ENCODE measurements at places on chromosomes 11 and 22.
A peak's percentile ranks its signal among the peaks of the same experiment; 100 is the strongest.

DNA sequence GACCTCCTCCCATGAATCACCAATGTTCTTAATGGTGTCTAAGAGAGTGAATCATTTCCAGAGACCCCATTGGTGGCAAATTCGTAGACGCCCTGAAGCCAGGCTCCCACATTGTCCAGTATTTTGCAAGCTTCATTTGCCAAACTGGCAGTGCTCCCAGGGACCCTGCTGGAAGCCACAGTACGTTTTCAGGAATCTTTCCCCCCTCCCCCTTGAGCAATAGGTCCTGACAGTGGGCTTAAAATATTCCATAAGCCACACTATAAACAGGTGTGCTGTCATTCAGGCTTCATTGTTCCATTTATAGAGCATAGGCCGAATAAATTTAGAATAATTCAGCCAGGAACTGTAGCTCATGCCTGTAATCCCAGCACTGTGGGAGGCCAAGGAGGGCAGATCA, 125.3 kb downstream of the MORC2 start:
- no peak for DNase-seq

DNA sequence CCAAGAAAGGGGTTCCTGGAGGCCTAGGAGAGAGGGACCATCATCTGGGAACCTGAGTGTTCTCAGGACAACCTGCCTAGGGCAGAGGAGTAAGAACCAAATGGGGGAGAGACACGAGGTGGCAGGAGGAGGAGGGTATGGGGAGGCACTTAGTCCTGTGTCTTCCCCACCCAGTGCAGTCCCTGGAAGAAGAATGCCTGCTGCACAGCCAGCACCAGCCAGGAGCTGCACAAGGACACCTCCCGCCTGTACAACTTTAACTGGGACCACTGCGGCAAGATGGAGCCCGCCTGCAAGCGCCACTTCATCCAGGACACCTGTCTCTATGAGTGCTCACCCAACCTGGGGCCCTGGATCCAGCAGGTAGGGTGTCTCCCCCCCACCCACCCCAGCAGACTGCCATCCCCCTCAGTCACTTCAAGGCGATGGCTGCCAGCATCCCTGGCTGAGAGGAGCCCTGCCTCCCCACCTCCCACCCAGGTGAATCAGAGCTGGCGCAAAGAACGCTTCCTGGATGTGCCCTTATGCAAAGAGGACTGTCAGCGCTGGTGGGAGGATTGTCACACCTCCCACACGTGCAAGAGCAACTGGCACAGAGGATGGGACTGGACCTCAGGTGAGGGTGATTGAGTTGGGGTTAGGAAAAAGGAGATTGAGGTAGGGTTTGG, 3.7 kb upstream of the INPPL1 start:
- no peak for DNase-seq

- no peak for DNase-seq
Observed at GRCh38 chr11:76880314-76880713, 19.6 kb downstream of the ACER3 start.

DNA sequence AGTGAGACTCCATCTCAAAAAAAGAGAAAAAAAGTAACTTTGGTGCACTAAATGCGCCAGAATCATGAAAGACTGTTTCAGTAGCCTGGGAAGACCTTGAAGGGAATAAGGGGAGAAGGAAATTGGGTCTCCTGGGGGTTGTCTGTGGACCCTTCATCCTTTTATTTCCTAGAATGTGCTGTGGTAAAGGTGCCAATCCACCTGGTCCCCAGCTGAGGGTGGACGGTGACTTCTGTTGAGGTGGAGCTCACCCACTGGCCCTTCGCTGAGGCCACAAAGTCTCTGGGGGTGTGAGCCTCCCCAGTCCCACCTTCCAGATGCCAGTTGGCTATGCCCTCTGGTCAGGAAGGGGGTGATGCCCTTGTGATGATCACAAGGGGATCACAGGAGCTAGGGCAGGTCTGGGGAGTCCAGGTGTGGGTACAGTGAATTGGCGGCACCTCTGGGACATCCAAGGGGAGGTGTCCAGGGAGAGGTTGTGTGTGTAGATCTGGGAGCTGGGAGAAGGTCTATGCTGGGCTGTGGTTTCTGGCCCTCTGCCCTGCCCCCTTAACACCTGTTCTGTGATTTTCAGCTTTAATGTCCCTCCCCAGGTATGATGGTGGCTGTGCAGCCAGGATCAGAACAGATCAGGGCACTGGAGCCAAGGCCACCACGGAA, 34.2 kb upstream of the LMO1 start:
- DNase-seq, result no peak

- DNase-seq, result no peak
Observed at GRCh38 chr11:117633976-117634755, 162.8 kb downstream of the DSCAML1 start.

- DNase-seq, result no peak
Observed at GRCh38 chr11:24375351-24375750, 121.5 kb upstream of the LUZP2 start.

- no peak for DNase-seq
Observed at GRCh38 chr11:114060392-114061047, 1.0 kb downstream of the ZBTB16 start.

- no peak for DNase-seq
Observed at GRCh38 chr11:24738972-24739371, 242.1 kb downstream of the LUZP2 start.

- DNase-seq, result no peak
Observed at GRCh38 chr22:37283393-37283937, 1.2 kb downstream of the CYTH4 start.

- DNase-seq, result peak; percentile 53
Observed at GRCh38 chr11:65438257-65439151, 15.9 kb downstream of the NEAT1 start.

DNA sequence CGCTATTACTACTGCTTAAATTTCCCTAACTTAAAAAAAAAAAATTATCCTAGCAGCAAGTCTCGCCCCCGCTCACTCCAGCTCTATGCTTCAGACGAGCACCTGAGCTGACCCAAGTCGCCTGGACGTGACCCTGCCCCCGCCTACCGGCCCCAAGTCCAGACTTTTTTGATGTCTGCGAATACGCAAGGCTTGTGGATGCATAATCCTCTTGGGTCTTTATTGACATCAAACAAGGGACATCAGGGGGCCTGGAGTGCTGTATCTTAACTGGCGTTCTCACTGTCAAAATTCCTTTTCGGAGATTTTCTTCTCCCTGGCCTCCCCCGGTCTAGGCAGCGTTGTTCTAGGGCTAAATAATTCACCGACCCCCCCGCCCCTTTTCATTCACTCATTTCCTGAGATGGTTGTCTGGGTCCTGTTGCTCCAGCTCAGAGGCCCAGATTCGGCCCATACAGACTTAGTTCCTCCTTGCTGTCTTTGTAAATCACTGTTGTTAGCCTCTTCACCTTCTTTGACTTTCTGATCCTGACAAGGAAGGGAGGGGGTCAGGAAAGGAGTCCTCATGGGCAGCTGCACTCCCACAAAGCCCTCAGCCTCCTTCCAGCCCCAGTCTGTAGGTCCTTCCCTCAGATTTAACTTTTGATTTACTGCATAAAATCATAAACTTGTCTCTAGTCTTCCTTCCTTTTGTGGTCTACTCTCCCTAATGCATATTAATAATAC, 601 bp upstream of the LRP4 start:
- no peak for DNase-seq

GRCh38 chr11:66936311-66936711, 21.9 kb downstream of the PC start:
- no peak for DNase-seq

GRCh38 chr11:92475819-92476218, 251.2 kb downstream of the FAT3 start:
- no peak for DNase-seq

- DNase-seq, result no peak
Observed at GRCh38 chr11:70506986-70507385, 108.7 kb downstream of the CTTN start.

GRCh38 chr11:127493330-127494022, 492.9 kb upstream of the KIRREL3 start:
- no peak for DNase-seq

DNA sequence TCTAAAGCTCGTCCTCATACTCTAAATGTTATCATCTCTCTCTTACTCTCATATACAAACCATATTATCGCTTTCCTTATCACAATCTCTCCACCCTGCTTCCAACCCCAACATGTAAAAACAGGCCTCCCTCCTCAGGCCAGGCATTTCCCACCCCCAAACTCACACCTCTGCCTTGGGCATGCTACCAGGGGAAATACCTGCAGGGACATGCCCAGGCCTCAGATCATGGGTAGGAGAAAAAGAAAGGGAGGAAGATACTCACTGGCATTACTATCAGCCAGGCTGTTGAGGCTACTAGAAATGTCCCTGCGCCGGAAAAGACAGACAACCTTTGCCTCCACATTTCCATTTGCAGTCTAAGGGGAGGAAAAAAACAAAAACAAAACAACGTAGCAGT, 1.8 kb downstream of the MTA2 start:
- DNase-seq, result no peak

DNA sequence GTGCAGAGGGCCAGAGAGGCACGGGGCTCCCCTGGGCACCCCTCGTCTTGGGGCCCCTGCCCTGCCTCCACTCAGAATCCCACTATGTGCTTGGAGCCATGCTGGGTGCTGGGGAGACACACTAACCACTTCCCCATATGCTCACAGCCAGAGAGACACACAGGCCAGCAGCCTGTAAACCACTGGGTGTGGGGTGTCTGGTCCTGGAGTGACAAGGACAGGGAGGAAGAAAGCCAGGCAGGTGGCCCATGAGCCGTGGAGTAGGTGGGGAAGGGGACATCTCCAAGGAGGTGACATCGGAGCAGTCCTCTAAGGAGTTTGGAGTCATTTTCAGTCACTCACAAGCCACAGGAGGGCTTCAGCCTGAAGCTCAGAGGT, 58.9 kb downstream of the CDKN1C start:
- no peak for DNase-seq

GRCh38 chr11:75773595-75774353, 5.2 kb downstream of the DGAT2 start:
- peak; percentile 28 for DNase-seq

GRCh38 chr11:62508336-62509058, 38.1 kb downstream of the AHNAK start:
- peak; percentile 52 for DNase-seq

- DNase-seq, result no peak
Observed at GRCh38 chr11:8265681-8266241, 2.1 kb upstream of the LMO1 start.

Data from hematopoietic multipotent progenitor cell treated with erythropoietin and hydrocortisone succinate and interleukin-3 and kit ligand, for 17 days (in vitro differentiated cells).